NCI-H1105 (cell line): ENCODE measurements at places on chromosomes 3 and 15.

DNA sequence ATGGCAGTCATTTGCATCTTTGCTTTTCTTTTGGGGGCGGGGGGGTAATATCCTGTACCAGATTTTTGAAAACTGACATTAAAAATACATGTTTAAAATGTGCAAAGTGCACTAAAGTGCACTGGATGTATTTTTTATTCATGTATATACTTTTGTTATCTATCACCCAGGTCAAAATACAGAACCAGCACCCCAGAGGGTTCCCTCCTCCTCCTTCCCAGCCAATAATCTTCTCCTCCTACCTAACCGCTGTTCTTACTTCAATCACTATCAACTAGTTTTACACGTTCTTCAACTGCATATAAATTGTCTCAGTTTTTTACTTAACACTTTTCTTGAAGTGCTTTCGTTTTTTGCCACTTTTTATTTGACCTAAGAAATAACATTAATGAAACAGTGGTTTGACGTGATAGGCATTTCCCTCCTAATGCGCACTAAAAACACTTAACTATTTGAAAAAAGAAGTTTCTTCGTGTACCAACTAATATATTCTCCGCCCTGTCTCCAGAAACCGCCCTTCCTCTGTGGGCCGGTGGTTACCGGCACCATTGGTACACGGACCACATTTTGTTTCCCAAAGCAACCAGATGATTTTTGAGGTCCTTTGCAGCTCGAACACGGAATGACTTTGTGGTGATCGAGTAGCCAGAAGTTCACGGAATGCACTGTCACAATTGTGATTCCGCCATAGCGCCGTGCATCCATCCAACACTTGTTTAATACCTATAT, 836 bp upstream of the AKAP13 start:
- DNase-seq, result no peak

DNA sequence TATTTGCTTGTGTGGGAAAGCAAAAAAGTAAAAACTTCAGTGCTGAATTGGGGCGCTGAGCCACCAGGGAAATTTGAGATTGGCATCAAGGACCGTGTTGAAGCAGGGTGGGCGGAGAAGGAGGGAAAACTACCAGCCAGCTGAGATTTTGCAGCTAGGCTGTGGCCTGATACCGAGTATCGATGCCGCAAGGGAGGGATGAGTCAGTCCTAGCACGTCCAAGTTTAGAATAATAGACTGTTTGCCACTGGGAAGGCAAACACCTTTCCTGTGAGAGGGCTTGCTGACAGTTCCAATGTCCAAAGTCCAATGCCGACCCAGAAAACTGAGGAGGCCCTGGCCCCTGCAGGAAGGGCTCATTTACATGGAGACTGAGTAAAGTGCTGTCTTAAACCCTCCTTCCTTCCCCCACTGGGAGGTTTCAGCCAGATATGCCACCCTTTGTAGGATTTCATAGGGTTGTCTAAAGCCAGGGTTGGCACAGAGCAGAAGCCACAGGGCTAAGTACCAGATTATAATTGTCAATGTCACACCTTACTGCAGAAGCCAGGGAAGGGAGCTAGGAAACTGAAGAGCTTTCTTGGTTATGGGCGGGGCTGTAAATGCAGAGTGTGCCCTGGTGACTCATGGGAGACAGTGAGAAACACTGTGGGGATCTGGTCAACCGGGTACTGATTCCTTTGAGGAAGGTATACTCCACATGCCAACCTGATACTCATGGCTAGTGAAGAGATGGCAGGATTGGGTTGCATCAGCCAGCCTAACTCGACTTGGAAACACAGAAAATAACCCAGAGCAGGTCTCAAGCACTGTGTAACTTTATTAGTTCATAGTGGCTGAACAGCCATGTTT, 28.4 kb upstream of the PIK3CB start:
- no peak for DNase-seq

GRCh38 chr3:67083277-67083676, 85.2 kb downstream of the KBTBD8 start:
- no peak for DNase-seq

DNA sequence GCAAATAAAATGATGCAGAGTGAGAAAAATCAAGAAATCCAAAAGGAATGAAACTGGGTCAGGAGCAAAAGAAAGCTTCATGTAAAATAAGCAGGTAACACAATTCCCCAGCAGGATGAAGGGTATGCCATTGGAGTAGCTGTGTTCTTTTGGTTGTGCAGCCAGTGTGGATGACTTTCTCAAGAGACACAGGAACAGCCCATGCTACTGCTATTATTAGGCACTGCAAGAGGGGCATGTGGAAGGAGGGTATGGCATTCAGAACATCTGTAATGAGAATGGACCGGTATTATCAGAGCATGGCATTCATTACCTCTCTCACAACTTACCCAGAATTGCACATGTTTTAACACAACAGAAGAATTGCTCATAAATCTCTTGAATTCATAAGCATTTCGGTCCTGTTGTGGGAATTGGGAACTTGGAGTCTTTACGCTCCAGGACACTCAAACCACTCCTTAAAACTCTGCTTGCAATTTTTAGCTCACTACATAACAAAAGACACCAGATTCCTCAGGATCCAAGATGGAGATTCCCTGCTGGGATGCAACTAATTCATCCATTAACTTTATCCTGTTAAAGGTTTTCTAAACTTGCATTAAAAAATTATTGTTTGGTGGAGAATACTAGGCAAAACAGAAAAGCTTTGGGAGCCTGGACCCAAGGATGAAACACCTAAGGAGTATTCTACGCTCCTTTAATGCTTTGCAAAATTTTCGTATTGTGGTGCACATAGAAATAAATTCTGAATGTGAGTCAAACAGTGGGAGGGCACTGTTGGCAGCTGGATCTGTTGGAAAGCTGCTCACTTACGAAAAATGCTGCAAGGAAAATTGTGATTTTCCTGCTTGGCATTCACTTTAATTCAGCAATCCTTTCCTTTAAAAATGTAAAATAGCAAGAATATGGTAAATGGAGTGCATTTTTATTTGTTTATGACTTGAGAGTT, 34.6 kb upstream of the CDIN1 start:
- no peak for DNase-seq

- no peak for DNase-seq
Measured at GRCh38 chr3:49699281-49699979, 10.1 kb downstream of the RNF123 start.

DNA sequence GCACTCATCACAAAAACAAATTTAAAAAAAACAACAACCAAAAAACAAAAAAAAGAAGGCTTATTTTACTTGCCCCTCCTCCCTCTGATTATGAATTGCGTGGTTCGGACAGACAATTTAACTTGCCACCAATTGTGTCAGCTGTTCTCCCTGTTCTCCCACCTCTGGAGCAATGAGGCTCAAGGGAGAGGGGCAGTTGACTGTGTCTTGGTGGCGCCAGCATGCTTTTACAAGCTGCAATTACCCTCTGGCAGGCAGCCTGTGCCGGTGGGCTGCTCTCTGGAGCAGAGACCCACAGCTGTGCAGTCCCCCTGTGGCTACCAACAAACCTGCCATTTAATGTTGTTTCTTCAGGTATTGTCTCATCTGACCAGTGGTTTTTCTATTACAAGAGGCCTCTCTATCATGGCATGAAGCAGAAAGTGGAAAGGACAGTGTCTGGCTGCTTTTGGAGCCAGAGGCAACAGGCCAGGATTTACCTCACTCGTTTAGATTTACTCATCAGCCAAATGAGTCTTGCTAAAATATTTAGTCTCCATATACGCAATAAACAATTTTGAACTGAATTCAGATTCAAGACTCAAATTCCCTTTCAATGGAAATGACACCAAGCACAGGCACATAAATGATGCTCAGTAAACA, 192.0 kb upstream of the TPRG1 start:
- DNase-seq, result peak; percentile 100

DNA sequence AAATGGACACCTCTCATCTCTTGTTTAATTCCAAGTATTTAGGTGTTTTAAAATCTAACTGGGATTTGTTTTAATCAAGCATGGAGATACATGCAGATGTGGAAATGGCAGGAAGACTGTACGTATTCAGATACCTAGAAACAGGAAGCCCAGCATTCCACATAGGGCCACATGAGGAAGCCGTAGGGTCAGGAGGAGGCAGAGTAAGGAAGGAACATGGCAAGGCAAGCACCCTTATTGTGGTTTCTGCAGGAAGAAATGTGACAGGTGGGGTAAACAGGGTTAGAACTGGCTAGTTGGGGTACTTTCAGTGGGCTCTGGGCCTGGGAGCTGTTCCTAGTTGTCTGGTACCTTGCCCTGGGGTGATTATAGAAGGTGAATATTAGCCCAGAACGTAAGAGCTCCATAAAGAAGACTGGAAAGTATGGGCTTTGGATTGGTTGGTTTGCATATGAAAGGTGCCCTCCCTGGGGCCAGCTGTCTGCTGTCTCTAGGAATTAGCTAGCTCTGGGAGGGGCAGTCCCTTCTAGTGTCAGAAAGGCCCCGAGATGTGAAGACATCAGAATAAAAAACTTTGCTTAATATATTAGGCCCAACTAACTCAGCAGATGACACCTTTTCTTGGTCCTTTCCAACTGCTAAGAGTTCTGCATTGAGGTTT, 107.7 kb upstream of the CADPS start:
- no peak for DNase-seq

GRCh38 chr3:150778793-150779401, 15.9 kb upstream of the SIAH2 start:
- DNase-seq, result no peak

DNA sequence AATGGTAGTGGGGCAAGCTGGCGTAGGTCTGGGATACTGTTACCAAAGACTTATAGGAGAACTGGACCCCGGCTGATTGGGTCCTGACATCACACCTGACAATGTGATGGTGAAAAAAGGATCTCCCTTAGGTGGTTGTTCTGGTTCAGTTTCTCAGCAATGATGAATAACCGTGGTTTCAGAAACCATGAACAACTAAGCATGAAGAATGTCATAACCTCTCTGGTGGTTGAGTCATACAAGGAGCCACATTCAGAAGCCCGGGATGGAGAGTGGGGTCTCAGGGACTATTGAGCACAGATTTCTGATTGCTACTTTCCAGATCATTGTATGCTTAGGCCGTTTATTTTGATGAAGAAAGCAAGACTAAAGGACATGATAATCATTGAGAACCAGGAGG, 17.4 kb downstream of the GPR160 start:
- DNase-seq, result no peak

DNA sequence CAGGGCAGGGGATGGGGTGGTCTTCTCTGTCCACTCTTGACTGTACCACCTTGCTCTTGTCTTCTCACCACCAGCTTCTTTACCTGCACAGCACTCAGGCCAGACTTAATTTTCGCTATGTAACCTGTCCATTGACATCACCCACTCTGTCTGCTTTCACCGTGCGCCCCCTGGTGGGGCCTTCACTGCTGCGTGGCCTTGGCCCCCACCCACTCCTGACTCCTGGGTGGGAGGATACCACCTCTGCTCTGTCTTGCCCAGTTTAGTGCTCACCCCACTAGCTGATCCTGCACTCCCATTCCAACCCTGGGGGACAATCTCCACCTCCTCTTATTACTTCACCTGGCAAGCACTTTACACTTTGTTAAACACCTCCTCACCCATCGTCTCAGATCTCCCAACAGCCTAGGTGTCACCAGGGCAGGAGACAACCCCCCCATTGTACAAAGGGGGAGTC, 17.7 kb downstream of the PTH1R start:
- no peak for DNase-seq

GRCh38 chr3:110903771-110904519, 167.7 kb upstream of the NECTIN3 start:
- DNase-seq, result no peak

GRCh38 chr15:65653341-65653740, 31.6 kb downstream of the SLC24A1 start:
- DNase-seq, result no peak

GRCh38 chr3:106263546-106263945, 394.7 kb upstream of the CBLB start:
- no peak for DNase-seq

GRCh38 chr15:44882499-44882968, 74.0 kb upstream of the TERB2 start:
- no peak for DNase-seq

DNA sequence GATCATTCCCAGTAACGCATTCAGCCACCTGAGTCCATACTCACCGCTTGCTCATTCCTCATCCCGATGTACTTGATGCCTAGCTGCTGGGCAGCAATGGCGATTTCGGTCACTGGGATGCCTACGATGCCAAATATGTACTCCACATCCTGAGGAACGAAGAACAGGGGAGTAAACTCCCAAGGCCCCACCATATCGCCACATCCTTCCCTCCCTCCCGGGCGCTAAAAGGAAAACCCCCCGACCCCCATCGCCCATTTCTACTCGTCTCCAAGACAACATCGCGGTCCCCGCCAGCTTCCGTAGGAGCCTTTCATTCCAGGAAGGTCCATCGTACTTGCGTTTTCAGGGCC, 347 bp downstream of the HACL1 start:
- DNase-seq, result no peak

DNA sequence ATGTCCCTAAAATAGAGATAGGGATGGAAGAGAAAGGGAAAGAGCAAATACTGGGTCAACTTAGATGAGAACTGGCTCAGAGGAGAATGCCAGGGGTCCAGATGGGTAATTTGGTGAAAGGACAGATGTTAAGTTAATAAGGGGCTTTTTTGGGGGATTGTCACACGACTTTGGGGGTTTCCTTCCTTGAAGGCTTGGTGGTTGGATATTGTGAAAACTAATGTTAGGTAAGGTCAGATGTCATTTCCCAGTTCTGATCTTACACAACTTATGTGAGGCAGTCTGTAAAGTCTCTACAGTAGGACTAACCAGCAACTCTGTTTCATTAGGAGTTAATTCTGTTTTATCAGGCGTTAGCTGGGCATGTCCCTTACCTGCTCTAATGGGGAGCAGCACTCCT, 231.1 kb downstream of the NR2F2 start:
- DNase-seq, result no peak

DNA sequence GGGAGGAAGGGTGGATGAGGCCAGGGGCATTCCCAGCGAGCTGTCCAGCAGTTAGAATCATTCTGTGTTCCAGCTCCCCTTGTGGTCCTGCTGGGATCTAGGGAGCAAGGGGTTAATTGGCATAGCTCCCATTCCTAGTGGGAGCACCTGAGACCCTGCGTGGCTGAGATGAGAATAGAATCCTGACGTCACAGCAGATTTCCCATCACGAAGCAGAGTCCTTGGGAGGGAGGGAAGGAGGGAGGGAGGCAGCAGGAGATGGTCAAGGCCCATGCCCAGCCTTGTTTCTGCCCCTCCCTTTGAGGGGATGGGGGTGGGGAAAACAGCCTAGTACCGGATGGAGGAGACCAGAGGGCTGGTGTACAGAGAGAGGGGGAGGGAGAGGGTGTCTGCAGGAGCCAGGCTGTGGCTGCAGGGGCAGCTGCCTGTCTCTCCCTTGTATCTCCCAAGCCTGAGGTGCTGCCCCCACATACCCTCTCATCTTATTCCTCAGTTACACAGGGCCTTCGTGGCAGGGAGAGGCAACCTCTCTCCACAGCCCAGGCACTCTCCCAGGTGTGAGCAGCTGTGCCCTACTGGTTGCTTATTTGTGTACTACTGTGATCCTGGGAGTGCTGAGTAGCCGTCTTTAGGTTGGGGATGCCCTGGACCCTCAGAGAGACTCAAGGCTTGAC, 5.4 kb downstream of the TYRO3 start:
- no peak for DNase-seq

GRCh38 chr3:119870512-119870911, 88.6 kb downstream of the NR1I2 start:
- no peak for DNase-seq
